Activated T-cell treated with anti-CD3 and anti-CD28 coated beads, Interleukin-2, amount 50 U/mL, for 24 hours (primary cell): ENCODE measurements at places on chromosomes 12 and 14.

DNA sequence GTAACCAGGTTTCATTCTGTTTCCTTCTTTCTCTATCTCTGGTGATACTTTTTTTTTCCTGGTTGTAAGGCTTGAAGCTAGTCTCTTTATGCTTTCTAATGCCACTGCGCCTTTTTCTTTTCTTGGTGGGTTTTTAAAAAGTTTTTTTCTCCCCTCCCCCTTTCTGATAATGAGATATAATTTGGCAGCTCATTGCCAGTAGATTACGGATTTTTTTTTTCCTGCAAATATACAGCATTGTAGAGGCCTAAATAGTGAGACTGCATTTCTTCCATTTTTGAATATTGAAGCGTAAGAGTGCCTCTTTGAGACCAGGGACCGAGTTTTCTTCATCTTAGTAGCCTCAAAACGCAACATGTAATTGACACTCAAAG, 1.1 kb downstream of the PAPOLA start:
- no peak for DNase-seq

DNA sequence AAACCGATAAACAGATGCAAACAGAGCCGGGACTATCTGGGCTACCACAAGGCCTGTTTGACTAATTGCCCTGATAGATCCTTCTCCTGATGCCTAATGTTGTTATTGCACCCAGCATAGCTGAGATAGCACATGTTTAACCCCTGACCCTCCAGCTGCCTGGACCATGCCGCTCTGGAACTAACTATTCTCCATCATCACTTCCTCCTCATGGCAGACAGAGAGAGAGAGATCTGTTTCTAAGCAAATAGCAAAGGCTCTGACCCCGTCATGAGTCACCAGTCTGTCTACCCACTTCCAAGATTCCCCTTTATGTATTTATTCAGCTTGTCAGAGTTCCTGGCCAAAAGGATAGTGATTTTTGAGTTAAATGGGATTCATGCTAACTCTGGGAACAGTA, 58.2 kb upstream of the FLRT2 start:
- no peak for DNase-seq

- DNase-seq = no peak
Observed at GRCh38 chr14:71967704-71968103, 35.5 kb downstream of the RGS6 start.

DNA sequence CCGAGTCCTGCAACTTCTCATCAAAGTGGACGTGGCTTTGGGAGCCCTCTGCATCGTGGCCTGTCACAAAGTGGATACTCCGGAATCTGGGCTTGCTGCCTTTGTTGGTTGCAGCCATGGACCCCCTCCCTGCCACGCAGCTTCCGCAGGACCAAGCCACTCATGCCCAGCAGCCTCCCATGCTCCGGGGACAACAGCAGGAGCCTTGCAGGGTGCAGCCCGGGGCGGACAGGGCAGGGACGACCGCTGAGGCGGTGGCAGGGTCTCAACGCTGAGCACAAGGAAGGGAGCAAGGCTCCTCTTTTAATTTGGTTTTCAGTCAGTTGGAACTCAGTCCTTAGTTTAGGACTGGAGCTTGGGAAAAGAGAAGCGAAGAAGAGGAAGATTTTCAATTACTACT, 12.1 kb upstream of the ADCY6 start:
- no peak for DNase-seq

DNA sequence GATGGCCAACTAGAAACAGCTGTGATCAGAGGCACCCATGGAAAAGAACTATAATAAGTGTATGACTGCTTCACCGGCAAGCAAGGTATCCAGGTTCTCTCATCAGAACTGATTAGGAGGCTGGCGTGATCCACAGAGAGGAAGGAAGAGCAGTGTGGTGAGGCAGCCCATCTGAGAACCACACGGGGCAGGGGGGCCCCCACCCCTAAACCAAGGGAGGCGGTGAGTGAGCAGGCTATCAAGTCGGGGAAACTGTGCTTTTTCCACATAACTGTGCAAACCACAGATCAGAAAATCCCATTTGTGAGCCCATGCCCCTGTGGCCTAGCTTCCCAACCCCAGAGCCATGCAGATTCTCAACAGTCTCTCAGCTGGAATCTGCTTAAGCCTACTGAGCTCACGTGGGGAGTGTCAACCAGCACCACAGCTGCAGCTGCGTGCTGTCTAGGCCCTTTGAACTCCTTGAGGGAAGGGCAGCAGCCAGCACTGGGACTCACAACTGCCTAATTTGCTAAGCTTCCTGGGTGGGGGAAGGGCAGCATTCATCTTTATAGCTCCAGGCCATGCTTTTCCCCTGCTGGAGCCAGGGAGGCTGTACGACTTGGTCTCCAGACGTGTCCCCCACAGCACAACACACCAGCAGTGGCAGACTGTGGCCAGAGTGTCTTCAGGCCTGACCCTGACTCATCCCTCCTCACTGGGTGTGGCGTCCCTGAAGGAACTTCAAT, 444.4 kb upstream of the ATP2B1 start:
- DNase-seq = no peak

GRCh38 chr12:120735181-120735580, 9.6 kb downstream of the ACADS start:
- no peak for DNase-seq

DNA sequence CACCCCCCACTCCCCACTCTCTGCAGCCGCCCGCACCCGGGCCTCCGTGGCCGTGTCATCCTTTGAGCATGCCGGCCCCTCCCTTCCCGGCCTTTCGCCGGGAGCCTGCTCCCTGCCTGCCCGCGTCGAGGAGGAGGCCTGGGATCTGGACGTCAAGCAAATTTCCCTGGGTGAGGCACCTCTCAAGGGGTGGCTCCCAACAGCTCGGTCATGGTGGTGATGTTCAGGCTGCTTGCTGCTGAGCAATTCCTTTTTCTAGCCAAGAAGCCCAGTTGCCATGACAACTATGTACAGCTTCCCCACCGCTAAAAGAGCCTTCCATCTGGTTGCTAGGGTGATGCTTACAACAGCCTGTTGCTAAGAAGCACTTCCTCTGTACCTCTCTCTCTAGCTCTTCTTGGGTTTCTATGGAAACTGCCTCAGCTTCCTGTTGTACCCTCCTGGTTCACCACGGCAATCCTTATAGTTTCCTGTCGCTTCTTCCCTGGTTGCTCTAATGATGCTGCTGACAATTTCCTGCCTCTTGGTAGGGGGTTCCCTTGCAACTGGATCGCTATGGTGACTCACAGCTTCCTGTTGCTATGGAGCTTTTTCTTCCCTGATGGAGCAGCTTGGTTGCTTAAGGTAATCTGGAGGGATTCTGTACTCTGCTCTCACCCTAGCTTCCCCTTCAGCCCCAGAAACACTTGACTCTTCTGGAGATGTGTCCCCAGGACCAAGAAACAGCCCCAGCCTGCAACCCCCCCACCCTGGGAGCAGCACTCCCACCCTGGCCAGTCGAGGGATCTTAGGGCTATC, 11.0 kb downstream of the ZNF219 start:
- no peak for DNase-seq

DNA sequence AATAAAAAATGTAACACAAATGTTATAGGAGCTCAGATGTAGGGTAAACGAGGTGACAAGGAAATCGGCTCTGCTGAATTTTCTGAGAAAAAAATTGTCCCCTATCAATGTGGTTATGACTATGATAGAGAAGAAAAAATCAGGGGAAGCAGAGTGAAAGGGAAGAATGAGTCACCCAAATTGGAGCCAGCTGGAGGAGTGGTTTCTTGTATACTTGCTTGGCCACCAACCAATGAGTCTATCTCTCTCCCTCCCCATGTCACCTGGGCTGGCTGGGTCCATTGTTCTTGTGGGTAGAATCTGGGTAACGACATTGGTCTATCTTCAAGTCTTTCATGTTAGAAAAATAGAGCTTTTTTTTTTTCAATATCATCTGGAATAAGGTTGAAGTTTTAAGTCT, 196.6 kb upstream of the FLRT2 start:
- DNase-seq = no peak

GRCh38 chr14:77344377-77344996, 23.7 kb downstream of the GSTZ1 start:
- no peak for DNase-seq

DNA sequence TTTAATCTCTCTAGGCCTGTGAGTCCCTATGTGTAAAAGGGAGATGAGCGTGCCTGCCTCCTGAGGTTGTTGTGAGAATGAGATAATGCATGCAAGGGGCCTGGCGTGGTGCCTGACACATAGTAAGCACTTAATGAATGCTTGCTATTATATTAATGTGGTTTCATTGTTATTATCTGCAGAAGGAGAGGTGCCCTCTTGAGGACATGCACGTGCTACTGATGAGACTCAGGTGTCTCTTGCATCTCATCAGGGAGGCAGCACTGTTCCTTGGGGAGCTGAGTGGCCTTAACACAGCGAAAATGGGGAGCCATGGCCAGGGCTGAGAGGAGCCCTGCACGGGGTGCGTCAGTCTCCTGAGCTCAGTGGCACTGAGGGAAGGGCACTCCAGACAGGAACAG, 29.9 kb upstream of the BCDIN3D start:
- DNase-seq = no peak

GRCh38 chr14:92959761-92960680, 37.1 kb downstream of the CHGA start:
- DNase-seq = no peak

GRCh38 chr14:71244341-71244740, 337.1 kb downstream of the PCNX1 start:
- DNase-seq = no peak

- DNase-seq = no peak
Observed at GRCh38 chr14:44712024-44712815, 205.1 kb upstream of the FSCB start.

GRCh38 chr14:56273155-56273554, 154.9 kb downstream of the PELI2 start:
- no peak for DNase-seq

DNA sequence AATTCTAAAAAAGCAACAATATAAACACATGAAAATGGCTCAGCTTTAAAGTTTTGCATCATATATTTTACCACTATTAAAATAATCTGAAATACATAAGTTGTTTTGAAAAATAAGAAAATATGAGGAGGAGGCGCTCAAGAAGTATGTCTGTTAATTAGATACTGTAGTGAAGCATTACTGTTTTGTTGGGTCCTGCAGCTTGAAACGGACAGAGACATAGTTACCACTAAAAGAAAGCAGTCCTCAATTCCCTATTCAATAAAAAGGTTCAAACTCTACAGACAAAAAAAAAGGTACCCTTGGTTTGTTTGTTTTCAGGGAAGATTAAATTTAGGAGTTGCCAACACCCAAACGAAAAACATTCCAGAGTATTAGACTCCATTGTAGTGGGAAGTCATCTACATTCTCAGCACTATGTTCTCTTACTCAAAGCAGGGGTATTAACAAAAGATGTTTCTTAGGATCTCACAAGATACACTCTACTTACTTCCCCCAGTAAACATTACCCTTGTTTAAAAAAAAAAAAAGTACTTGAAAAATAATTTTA, 3.0 kb downstream of the PAWR start:
- DNase-seq = no peak

- DNase-seq = no peak
Observed at GRCh38 chr14:72796935-72797334, 97.0 kb downstream of the DPF3 start.

GRCh38 chr14:70698288-70698687, 56.6 kb downstream of the TTC9 start:
- no peak for DNase-seq

GRCh38 chr12:131869871-131870418, 24.5 kb upstream of the ULK1 start:
- no peak for DNase-seq

DNA sequence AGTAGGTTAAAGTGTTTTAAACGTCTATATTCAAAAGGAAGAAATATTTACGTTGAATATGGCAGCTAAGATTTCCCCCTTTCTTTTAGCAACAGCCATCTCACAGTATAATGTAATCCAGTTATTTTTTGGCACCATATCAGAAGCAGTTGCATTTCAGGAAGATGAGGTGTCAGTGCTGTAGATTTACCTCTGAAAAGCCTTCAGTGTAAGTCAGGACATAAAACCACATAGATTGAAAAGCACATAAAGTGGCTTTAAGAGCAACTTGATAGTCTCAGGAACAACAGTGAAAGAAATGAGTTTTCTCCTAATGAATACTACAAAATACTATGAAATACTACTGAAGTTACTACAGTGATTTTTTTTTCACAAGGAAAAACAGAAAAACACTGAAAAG, 6.9 kb downstream of the MLH3 start:
- no peak for DNase-seq

- DNase-seq = no peak
Observed at GRCh38 chr12:42284157-42284556, 41.7 kb downstream of the ZCRB1 start.

DNA sequence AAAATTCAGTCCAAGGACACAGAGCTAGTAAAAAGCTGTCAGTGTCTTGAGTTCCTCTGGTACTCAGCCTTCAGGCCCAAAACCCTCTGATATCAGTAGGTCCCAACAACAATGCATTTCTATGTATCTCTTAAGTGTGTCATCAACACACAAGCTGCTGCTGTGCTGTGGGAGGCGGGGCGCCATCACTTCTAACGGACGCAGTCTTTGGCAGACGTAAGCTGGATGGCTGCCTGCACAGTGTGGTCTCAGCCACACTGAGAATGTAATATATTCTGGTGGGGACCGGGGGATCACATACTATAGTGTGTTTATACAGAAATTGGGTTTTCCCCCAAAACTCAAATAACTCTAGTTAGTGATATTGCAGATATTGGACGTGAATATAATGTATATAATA, 123.9 kb downstream of the SUDS3 start:
- no peak for DNase-seq

- DNase-seq = no peak
Observed at GRCh38 chr12:112151766-112152541, 26.6 kb downstream of the TRAFD1 start.

DNA sequence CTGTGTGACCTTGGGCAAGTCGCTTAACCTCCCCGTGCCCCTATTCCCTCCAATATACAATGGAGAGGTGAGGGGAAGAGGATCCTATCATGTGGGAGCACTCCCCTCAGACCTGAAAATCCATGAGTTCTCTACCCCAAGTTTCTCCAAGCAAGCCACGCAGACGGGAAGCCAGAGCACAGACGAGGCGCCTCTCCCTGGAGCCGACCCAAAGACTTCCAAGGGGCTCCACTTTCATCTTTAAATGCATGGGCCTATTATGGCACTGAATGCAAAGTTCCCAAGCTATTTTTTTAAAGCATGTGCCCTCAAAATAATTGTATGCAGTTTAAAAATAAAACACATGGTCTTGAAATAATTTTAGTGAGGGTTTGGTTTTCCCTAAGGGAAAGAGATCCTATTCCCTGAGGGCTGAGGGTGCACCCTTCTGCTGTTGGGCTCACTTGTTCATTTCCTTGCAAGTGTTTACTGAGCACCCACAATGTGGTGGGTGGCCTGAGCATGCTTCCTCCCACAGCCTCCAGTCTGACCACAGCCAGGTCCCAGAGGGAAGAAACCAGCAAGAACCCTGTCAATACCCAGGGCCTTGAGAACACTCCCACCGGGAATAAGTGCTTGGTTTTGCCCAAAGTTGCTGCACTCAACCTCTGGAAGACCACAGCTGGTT, 14.6 kb downstream of the CMKLR1 start:
- no peak for DNase-seq

- no peak for DNase-seq
Observed at GRCh38 chr12:30719060-30719459, 23.4 kb upstream of the IPO8 start.

DNA sequence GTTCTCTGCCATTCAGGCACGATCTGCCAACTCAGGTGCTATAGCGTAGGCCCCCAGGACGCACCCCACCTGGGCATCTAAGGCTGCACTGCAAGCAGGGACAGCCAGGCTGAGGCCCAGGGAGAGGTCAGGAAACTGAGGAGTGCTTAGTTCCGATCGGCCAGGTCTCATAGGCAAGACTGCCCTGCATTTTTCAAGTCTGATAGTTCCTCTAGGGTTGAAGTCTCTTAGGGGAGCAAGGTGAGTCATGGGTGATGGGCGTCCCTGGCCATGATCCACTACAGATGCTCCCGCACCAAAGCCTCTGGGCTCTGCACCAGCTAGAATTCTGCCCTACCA, 13.2 kb downstream of the NOPCHAP1 start:
- DNase-seq = no peak
